ENCODE measurements at places on chromosomes 12 and 14. TPM values are rescaled to one million over a fixed set of nuclear protein-coding genes. Genes with fewer than 3 reads are reported as not detected.

Gene KLRC2
- total RNA-seq, result not detected

Gene KRT5
- total RNA-seq, result not detected

Gene MMP17
- total RNA-seq, result 48.5 TPM

Gene DCN
- total RNA-seq, result not detected

Gene MYF5
- total RNA-seq, result not detected

Gene STAB2
- 0.14 TPM for total RNA-seq

DNA sequence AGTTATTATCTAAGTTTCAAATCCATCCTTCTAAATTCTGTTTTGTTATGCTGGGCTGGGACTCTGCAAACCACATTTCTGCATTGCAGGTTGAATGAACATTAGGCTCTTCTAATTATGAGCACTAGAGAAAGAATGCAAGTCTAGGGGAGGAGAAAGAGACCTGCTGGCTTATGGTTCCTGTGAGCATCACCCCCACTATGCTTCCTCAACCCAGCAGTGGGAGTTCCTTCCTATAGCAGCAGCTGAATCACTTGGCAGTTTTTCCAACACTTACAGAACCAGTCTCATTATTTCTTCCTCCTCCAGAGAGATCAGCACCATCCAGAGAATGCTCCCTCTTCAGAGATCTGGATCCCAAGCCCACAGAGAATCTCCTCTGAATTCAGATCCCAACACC, 297.7 kb upstream of the CLEC14A start:
- H3K4me3 ChIP-seq, result no peak overlapping the region
- peaks cover 6% of the 10 kb centered on the region for H3K36me3 ChIP-seq
- no peak overlapping the region for H3K27ac ChIP-seq
- no peaks in the 10 kb centered on the region for H3K27me3 ChIP-seq
- DNase-seq, result no peak

DNA sequence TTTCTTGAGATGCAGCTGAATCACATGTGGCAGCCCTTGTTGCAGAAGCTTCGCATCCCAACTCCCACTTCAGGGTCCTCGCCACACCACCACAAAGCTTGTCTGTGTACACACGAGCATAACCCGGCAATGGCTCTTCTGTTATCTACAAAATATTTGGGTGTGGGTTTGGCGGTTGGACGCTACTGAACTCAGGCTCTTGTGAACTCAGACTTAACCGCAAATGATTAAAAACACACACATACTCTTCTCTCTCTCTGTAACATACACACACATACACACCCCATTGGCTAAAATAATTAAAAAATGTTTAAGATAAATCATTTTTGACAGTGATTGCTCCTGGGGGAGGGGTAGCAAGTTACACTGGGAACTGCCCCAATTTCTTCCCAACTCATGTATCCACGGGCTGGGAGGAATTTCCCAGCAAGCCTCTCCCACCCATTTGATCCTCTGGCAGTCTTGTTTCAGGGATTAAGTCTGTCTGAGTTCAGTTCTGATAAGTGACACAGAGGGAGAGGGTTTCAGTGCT, 63.7 kb upstream of the MANSC4 start:
- H3K36me3 ChIP-seq, result no peaks in the 10 kb centered on the region
- H3K27me3 ChIP-seq, result no peaks in the 10 kb centered on the region
- H3K4me1 ChIP-seq, result no peaks in the 10 kb centered on the region
- H3K27ac ChIP-seq, result no peak overlapping the region

DNA sequence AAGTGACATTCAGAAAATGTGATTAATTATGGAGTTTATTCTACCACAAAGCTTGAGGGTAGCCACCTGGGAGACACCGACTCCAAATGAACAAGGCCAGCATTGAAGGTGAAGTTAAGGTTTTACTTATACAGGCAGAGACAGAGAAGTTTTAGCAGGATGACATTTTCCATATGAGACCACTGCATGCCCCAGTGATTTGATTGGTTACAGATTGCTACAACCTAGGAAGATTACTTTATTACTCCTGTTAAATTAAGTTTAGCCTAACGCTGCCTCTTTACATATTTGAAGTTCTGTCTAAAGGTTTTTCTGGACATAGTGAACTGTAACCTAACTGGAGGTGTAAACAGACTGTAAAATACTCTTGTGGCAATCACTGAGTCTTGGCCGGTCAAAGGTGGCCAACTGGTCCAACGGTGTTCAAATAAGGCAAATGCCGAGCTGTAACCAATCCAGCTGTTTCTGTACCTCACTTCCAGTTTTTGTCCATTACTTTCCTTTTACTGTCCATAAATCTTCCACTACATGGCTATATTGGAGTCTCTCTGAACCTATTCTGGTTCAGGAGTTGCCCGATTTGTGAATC, 57.2 kb downstream of the RIN3 start:
- no peaks in the 10 kb centered on the region for H3K36me3 ChIP-seq
- H3K27ac ChIP-seq, result no peak overlapping the region
- DNase-seq, result no peak
- H3K4me1 ChIP-seq, result peaks cover 17% of the 10 kb centered on the region

DNA sequence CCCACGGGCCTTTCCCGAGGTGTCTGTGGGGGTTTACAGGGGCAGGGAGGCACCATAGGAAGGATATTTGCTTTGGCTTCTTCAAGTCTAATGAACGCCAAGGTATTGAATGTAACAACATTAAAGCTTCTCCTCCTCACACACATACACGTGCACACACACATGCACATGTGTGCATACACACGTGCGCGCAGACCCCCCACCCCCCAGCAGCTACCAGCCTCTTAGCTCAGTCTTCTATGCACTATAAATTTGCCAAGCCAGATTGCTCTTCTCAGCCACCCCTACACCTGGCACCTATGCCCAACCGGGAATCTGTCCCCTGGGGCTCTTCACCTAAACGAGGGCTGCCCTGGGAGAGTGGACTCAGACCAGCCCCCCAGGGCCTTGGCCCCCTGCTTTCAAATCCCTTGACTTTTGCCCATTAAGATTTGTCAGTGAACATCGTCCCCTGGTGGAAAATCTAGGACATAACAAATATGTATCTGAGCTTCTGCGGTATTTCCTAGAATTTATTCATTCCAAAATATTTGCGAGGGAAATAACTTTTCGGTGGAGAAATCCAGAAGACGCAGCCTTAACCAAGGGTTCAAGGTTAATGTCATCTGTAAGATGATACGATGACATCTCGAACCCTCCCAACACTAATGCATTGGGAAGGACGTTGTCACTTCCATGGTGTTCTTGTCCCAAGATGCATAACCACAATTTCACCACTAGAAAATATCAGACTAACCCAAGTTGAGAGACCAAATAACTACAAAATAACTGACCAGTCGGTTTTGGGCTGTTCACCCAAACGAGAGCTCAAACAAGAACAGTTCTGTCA, 330.4 kb downstream of the MED13L start:
- peak; percentile 53 for DNase-seq
- no peaks in the 10 kb centered on the region for H3K36me3 ChIP-seq
- no peak overlapping the region for H3K4me3 ChIP-seq
- peaks cover 3% of the 10 kb centered on the region for H3K4me1 ChIP-seq

GRCh38 chr12:111841236-111841749, 735 bp upstream of the MAPKAPK5 start:
- DNase-seq, result no peak
- H3K4me3 ChIP-seq, result peak overlapping the region; percentile 91
- H3K4me1 ChIP-seq, result peaks cover 20% of the 10 kb centered on the region
- H3K36me3 ChIP-seq, result peaks cover 10% of the 10 kb centered on the region
- H3K27me3 ChIP-seq, result no peaks in the 10 kb centered on the region

DNA sequence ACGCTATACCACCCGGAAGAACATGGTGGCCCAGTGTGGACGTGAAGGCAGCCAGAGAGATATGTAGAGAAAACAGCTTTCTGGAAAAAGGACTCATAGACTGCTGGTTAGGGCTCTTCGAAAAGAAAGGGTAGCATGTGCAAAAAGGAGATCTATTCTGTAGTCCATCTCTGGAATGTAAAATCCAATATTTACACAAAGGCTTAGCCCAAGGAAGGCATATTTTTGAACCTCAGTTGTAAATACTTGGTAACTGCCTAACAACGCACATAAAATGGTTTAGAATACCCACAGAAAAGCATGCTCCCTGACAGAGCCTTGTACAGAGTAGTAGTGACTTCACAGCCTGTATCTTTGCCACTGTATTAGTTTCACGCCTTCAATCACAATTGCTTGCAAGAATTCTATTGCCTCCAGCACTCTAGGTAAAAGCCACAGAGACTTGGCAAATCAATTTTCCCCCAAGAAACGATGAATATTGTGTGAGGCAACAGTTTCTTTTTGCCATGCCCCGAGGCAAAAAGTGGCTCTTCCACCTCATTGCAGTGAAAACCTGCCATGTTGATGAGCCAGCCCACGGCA, 59.2 kb downstream of the TRIM9 start:
- H3K4me3 ChIP-seq, result no peak overlapping the region
- no peaks in the 10 kb centered on the region for H3K27me3 ChIP-seq

GRCh38 chr12:4251216-4251891, 22.2 kb upstream of the CCND2 start:
- no peak overlapping the region for H3K4me3 ChIP-seq
- H3K36me3 ChIP-seq, result no peaks in the 10 kb centered on the region
- H3K4me1 ChIP-seq, result peaks cover 8% of the 10 kb centered on the region
- no peak for DNase-seq
- H3K27me3 ChIP-seq, result no peaks in the 10 kb centered on the region

DNA sequence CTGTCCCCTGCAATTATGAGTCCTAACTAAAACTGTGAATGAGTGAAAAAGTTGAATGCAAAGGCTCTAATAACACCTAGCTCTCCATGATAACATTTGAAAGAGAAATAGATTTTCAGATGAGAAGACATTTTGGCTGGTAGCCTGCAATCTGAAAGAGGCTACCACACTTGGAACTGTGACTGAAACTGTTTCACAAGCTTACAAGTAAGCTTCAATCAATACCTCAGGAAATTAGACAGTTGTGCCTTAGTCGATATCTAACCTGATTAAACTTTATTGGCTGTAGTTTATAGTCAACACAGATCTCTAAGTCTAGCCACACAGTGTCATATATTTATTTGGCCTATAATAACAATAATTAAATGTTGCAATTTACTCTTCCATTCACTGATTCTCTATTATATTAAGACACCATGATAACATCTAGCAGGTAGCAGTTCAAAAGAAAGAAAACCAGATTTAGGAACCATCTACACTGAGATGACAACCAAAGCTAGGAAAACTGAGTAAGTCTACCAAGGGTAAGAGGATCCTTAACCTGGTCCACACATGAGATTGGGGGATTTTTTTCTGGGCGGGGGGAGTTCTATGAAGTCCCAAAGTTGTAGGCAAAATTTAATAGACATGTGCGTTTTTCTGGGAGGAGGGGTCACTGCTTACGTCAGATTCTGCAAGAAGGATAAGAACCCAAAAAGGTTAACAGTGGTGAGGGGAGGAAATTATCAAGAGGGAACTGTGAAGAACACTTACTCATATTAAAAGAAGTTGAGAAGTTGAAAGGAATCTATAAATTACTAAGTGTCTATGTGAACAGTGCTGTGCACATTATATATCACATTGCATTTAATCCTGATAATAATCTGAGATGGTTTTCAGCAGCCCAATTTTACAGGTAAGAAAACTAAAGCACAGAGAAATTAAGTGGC, 65.8 kb downstream of the NUMB start:
- no peaks in the 10 kb centered on the region for H3K36me3 ChIP-seq
- no peak overlapping the region for H3K4me3 ChIP-seq
- no peaks in the 10 kb centered on the region for H3K4me1 ChIP-seq
- no peaks in the 10 kb centered on the region for H3K27me3 ChIP-seq
- DNase-seq, result no peak

GRCh38 chr12:67453191-67453590, 184.0 kb downstream of the CAND1 start:
- H3K27ac ChIP-seq, result no peak overlapping the region
- DNase-seq, result no peak
- H3K4me1 ChIP-seq, result no peaks in the 10 kb centered on the region
- no peaks in the 10 kb centered on the region for H3K36me3 ChIP-seq

- no peak overlapping the region for H3K27ac ChIP-seq
- H3K4me1 ChIP-seq, result no peaks in the 10 kb centered on the region
- H3K27me3 ChIP-seq, result no peaks in the 10 kb centered on the region
These were observed 145.1 kb downstream of the KIF26A start for GRCh38 chr14:104283197-104284106.

GRCh38 chr12:116415408-116416108, 138.1 kb upstream of the MED13L start:
- H3K36me3 ChIP-seq, result no peaks in the 10 kb centered on the region
- DNase-seq, result no peak
- H3K4me1 ChIP-seq, result peaks cover 4% of the 10 kb centered on the region
- no peak overlapping the region for H3K27ac ChIP-seq
- H3K4me3 ChIP-seq, result no peak overlapping the region
- H3K27me3 ChIP-seq, result no peaks in the 10 kb centered on the region

DNA sequence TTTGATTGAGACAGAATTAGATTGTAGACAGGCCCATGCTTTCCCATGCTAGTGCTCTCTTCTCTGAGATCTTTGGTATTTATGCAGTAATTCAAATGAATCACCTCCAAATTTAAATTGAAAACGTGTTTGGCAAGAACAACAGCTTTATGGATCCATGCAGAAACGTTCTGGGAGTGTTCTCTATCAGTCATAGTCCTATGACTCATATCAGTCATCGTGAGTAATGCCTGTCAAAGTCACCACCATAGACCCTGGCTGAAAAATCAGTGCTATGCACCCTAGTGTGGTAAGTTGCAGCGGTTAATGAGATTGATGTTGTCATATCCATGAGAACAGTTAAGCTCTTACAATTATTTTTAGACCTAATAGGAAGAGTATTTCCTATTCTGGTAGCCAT, 90.1 kb upstream of the FOXG1 start:
- no peak for DNase-seq
- H3K4me1 ChIP-seq, result no peaks in the 10 kb centered on the region
- H3K27ac ChIP-seq, result no peak overlapping the region

DNA sequence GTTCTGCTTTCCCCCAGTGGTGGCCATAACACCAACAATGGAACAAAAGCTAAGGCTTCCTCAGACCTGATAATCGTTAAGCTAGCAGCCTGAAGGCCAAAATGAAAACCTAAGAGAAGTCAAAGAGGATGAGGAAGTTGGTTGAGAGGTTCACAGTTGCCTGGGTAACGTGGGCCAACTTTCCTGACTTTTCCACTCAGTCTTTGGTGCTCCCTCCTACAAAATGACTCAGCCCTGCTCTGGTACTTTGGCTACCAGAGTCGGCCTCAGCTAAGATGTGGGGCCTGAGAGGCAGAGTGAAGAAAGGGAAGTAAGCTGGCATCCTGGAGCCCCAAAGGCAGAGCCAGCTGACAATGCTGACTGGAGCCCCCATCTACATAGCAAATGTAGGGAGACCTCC, 14.9 kb upstream of the FKBP11 start:
- no peak for DNase-seq
- H3K36me3 ChIP-seq, result peaks cover 12% of the 10 kb centered on the region
- no peak overlapping the region for H3K4me3 ChIP-seq
- H3K27ac ChIP-seq, result no peak overlapping the region

GRCh38 chr14:55705651-55706364, 125.8 kb downstream of the KTN1 start:
- H3K27ac ChIP-seq, result no peak overlapping the region
- DNase-seq, result no peak
- H3K36me3 ChIP-seq, result no peaks in the 10 kb centered on the region
- no peaks in the 10 kb centered on the region for H3K27me3 ChIP-seq
- no peak overlapping the region for H3K4me3 ChIP-seq
- no peaks in the 10 kb centered on the region for H3K4me1 ChIP-seq

GRCh38 chr12:62783881-62784280, 151.1 kb downstream of the PPM1H start:
- no peaks in the 10 kb centered on the region for H3K36me3 ChIP-seq
- no peak overlapping the region for H3K27ac ChIP-seq
- peaks cover 20% of the 10 kb centered on the region for H3K4me1 ChIP-seq
- H3K4me3 ChIP-seq, result no peak overlapping the region

- H3K36me3 ChIP-seq, result no peaks in the 10 kb centered on the region
- no peak for DNase-seq
- H3K4me3 ChIP-seq, result peak overlapping the region; percentile 55
- peak overlapping the region; percentile 69 for H3K27ac ChIP-seq
- H3K4me1 ChIP-seq, result peaks cover 15% of the 10 kb centered on the region
- H3K27me3 ChIP-seq, result peaks cover 56% of the 10 kb centered on the region
These were observed 695 bp upstream of the TNFAIP2 start for GRCh38 chr14:103122585-103122946.
